ENCODE measurements at places on chromosomes 3 and 15.

GRCh38 chr3:53750253-53751210 lies 95.7 kb downstream of the CHDH start:
- DNase-seq, result no peak

DNA sequence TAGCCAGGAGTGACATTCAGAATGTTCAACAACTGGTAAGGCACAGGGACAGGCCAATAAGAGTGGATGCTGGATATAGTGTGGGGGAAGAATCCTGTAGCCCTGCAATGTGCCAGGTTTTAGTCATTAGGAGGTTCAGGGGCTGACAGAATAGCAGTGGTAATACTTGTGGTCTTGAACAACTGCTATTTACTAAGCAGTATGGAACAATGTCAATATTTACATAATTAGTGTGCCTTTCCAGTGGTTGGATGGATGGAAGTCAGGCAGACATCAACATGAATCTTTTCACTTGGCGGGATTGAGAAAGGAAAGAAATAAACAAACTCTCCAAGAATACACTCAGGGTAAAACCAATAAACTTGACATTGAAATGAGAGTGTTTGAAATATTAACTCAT lies 55.1 kb downstream of the OTOL1 start:
- DNase-seq, result no peak

DNA sequence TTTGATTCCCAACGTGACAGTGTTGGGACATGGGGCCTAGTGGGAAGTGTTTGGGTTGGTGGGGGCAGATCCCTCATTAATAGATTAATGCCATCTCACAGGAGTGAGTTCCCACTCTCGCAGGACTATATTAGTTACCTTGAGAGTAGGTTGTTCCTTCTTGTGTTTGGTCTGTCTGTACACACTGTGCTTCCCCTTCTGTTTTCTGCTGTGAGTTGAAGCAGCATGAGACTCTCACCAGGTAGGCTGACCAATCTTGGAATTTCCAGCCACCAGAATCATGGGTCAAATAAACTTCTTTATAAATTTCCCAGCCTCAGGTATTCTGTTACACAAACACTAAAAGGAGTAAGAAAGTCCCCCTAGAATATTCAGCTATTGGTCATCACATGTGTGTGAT lies 145.4 kb downstream of the ERC2 start:
- DNase-seq, result no peak

DNA sequence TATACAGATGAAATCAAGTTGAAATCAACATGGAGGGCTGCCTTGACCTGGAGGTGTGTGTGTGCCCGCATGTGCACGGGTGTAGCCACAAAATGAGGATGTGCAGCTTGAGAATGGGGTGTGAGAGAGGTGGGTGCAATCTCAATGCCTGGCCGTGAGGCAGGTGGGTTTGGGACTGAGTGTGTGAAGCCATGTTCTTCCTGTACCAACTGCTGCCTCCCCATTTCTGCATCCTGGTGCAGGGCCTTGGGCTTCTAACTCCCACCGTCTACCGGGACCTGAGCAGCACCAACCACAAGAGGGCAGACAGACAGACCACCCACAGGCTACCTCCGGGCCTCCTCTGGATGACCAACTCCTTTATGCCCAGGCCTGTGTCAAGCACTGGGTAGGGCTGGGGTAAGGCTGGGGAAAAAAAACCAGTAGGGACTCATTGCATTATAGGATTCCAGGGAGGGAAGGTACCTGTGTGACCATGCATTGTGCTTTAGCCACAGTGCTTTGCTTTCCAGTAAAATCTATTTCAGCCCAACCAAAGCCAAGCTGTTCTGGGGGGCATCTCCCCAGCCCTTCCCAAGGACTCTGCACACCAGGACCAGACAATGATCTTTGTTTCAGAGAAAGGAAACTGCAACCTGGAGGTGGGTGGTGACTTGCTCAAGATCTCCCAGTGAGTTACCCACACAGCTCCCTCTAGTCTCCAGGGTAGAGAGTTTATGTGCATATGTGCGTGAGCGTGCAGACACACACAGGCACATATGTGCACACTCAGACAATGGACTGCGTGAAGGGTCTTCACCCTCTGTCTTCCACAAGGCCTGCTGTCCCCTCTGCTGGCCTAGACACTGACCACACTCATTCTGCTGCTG lies 162.2 kb upstream of the TLE3 start:
- DNase-seq, result no peak

GRCh38 chr15:38479266-38479665 lies 25.3 kb downstream of the FAM98B start:
- DNase-seq, result no peak

GRCh38 chr15:66638377-66638776 lies 63.7 kb upstream of the SMAD6 start:
- no peak for DNase-seq

DNA sequence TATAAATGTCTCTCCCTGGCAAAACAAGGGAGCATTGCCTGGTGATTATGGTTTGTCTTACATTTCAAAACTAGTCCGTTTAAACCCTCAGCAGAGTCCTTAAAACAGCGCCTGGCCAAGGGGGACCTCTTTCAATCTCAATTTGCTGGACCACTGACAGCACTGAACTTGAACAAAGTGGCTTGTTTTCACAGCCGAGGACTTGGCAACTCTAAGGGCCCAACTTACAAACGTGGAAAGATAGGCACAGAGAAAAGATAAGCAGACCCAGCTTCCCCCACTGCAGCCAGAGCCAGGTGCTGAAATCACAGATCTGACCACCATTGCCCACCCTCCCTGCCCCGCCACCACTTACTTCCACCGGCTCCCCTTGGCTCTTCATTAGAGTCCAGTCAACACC lies 336.4 kb upstream of the ICE2 start:
- no peak for DNase-seq

- DNase-seq, result no peak
Measured at GRCh38 chr3:47296562-47297302, 14.0 kb downstream of the KLHL18 start.

Data from stimulated activated CD4-positive, alpha-beta T cell treated with anti-CD3 and anti-CD28 coated beads, TNF-alpha, amount 100 ng/mL, for 24 hours (primary cell).